KBM-7 (cell line): ENCODE measurements at places on chromosomes 6 and 20.

GRCh38 chr20:44017905-44018258, 103.2 kb downstream of the TOX2 start:
- DNase-seq = no peak

DNA sequence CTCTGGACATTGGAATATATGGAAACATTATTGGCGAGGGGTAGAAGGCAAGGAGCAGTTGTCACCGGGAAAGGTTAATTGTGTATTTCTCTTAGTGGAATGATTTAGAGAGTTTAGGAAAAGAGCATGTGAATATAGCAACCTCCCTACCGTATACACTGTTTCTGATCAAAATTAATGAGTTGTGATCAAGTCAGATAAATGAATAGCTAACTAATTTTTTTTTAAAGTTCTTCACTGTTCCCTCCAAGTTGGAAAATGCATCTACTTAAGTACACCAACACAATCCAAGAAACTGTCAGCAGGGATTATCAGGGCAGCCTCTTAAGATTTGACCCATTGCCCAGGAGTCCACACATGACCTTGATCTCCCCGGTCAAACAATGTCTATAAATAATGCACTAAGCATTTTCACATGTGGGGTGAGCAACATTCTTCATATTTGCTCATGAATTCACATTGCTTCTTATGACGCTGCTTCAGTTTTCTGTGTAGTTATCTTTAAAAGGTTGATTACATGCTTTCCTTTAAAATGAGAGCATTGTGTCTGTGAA, 680.8 kb upstream of the NRSN1 start:
- no peak for DNase-seq

- DNase-seq = no peak
These were observed 50.4 kb upstream of the TLDC2 start for GRCh38 chr20:36825385-36826104.

- DNase-seq = peak; percentile 88
These were observed 541.5 kb downstream of the CD83 start for GRCh38 chr6:14658886-14659561.

GRCh38 chr6:141598487-141598886, 534.2 kb upstream of the GJE1 start:
- DNase-seq = no peak

DNA sequence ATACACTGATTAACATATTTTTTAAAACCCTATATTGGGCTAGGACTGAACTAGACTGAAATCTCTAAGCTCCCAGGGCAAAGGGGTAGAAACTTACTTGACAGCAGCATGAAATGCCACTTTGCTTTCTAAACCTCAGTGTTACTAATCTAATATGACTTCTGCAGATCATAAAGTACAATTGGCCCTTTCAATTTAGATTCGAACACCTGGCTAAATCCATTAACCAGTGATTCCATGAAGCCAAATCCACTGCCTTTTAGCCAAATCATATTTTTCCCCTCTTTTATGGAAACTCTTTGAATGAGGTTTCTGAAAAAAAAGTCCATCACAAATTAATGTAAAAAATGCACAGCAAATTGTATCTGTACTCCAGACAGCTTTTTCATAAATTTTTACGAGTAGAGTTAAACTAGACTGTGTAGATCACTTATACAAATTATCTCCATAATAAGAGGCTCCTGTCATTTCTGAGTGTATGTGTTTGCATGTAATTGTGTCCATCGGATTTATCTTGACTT, 25.7 kb downstream of the EPHA7 start:
- no peak for DNase-seq

DNA sequence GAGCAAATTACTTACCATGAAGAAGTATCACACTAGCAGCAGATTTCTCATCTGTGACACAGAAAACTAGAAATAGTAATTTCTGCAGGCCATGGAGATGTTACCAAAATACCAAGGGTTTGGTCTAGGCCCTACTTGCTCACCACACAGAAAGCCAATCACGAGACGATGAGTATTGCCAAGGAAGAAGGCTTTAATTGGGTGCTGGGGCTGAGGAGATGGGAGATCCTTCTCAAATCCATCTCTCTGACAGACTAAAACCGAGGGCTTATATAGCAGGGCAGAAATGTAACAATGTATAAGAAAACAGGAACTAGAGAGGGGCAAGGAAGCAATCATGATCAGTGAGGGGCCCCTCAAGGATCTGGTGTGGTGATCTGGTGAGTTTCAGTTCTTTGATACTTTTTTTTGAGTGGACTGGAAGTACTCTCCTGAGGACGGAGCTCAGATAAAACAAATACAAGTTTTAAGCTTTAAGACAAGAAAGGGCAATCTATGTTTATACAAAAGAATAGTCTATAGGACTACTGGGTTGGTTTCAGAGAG, 40.9 kb downstream of the RNF182 start:
- peak; percentile 3 for DNase-seq

GRCh38 chr20:36548006-36548315, 6.6 kb downstream of the MYL9 start:
- no peak for DNase-seq

- peak; percentile 35 for DNase-seq
These were observed 9.0 kb upstream of the HDAC2 start for GRCh38 chr6:113979937-113980336.

- no peak for DNase-seq
These were observed 572.9 kb upstream of the NOX3 start for GRCh38 chr6:156028335-156029131.

DNA sequence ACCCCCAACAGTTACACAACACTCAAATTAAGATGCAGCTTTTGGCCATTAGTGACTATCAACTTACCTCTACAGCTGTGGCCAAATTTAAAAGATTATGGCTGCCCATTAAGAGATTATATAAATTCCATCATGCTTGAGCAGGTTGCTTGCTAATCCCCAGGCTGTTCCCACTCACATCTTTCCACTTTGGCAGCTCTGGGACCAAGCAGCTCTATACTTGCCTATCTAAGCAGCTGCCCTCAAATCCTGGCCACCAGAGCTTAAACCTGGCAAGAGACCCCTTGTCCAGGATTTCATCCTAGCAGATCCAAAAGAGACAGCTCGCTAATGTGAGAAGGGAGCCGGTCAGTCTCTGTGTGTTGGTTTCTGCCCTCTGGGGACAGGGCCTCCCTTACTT, 127.9 kb downstream of the SLC23A2 start:
- DNase-seq = no peak

DNA sequence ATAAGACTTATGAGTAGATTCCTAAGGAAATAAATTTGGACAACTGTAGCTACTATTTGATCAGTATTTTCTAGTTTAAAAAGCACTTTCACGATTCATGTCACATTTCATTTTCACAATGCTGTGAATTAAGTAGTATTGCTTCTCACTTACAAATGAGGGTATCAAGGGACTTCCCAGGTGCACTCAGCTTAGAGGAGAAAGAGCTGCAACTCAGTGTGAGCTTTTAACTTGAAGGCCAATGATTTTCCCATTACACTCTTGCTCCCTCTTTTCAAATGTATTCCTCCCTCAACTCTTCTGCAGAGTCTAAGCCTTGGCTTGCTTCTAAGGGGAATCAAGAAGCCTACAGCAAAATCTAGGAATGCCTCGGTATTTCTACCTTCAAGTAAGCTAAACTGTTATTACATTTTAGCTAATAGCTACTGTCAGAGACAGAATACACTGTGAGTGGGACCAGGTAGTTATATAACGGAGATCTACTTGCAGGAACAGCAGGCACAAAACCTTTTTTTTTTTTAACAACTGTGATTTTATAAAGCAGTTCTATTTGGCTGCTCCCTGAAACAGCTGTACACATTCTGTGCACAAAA, 339.0 kb downstream of the SYNE1 start:
- DNase-seq = no peak

DNA sequence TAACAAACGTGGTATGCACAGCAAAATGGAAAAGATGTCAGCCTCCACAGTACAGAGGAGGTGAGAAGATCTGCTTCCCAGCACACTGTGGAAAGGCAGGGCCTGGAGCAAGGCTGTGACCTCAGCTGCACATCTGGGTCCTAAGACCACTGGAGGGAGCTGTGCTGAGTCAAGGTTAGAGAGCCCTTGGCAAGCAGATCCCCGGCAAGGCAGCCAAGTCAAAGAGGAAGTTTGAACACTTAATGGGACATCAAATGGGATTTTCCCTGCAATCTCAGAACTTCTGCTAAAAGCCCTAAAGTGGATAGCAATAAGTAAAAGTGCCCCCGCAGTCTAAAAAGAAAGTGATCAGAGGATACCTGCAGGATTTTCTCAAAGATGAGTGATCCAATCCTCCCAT, 39.5 kb downstream of the UNC5CL start:
- peak; percentile 73 for DNase-seq

- DNase-seq = peak; percentile 85
These were observed 527 bp downstream of the FBXO30 start for GRCh38 chr6:145814035-145814500.

DNA sequence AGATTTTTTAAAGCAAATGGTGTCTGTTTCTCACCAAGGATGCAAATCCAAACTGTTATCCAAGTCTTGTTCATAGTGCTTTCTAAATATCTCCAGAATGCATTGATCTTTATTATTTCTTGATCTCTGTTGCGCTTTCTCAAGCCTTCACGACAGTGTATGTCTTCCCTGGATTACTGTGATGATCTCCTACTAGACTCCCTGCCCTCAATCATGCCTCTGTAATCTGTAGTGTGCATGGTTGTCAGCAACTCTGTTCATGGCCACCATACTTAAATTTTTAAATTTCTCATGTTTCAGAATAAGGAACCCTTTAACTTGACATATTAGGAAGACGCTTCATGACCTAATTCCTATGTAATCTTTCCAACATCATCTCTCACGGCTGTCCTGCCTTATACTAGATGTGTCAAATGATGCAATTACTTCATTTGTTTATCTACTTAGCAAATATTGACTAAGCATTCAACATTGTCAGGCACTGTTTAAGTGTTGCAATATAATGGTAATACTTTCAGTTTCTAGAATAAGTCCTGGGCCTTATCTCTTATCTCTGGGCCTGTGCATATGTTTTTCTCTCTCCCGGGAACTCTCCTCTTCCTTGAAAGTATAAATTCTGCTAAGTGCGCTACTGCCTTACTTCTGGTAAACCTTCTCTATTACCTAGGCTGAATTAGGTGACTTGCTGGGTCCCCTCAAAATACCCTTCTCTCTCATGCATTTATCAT, 25.6 kb upstream of the AHI1 start:
- no peak for DNase-seq

DNA sequence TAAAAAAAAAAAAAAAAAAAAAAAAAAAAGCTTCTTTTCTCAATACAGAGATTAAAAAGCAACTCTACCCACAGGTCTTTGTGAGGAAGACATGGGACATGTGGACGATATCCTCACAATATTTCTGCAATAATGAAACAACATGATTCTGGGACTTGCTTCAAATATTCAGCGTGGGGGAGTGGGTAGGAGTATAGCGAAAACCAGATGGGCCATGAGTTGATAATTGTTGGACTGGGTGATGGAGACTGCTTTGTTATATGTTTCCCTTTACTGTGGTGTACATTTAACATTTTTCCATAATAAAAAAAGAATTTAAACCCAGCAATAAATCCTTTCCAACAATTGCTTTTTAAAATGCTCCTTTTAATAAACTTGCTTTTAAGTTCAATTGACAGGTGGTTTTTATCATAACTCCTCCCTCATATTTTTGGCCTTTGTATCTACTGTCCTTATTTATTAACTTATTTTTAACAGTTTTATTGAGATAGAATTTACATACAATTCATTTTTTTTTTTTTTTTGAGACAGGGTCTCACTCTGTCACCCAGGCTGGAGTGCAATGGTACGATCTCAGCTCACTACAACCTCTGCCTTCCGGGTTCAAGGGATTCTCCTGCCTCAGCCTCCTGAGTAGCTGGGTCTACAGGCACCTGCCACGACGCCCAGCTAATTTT, 40.4 kb upstream of the ARFGEF2 start:
- DNase-seq = no peak

DNA sequence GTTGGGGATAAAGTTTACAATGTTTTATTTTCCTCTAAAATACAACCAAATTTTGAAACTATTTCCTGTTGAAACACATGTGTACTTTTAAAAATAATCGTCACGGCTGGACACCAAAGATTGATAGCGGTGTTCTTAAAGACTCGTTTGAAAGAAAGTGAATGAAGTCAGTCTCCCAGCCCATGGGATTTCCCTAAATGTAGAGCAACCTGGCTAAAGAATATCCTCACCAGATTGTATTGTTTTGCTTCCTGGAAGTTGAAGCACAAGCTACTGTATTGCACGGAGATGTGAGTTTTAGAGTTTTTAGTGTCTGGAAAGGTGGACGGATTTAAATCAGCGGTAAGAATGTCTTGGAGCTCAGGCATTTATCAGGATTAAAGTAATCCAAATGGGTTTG, 189.5 kb downstream of the THBS2 start:
- DNase-seq = no peak

GRCh38 chr6:33785778-33786177, 3.2 kb downstream of the LEMD2 start:
- no peak for DNase-seq

- no peak for DNase-seq
These were observed 104.9 kb downstream of the FOXO3 start for GRCh38 chr6:108665495-108666196.

DNA sequence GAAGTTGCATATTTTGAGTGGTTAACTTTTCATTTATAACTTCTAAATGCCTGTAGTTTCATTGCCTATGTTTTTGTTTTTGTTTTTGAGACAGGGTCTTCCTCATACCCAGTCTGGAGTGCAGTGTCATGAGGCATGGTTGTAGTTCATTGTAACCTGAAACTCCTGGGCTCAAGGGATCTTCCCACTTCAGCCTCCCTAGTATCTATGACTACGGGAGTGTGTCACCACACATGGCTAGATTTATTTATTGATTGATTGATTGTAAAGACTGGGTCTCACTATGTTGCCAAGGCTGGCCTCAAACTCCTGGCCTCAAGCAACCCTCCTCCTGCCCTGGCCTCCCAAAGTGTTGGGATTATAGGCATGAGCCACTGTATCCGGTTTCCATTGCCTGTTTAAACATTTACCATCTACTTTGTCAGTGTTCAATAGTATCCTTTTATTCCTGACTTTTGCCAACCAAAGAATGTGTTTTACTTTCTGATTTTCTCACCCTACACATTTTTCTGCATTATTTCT, 144.6 kb downstream of the CDKAL1 start:
- no peak for DNase-seq

- DNase-seq = no peak
These were observed 21.6 kb downstream of the SOBP start for GRCh38 chr6:107511511-107511993.

GRCh38 chr20:44083220-44083933, 103.6 kb downstream of the JPH2 start:
- no peak for DNase-seq

- no peak for DNase-seq
These were observed 489.7 kb downstream of the QKI start for GRCh38 chr6:163904186-163904585.

GRCh38 chr20:63737945-63738686, 1.5 kb upstream of the SLC2A4RG start:
- DNase-seq = no peak

DNA sequence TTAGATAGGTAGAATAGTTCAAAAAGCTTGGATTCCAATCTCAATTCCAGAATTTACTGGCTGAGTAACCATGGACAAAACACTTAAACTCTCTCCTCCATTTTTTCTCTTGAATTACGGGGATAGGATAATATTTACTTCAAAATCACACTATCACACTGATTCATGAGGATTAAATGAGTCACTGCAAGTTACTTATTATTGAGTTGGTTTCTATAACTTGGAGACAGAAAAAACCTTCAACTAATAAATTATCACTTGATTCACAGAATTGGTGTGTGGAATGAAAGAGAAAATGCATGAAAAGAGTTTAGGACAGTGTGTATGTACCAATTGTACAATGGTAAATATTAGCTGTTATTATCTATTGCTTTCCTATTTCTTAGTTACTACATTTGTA, 585.2 kb downstream of the PHF3 start:
- no peak for DNase-seq

- DNase-seq = no peak
These were observed 19.0 kb downstream of the ZNF133 start for GRCh38 chr20:18307301-18307700.

- DNase-seq = peak; percentile 65
These were observed 862 bp upstream of the SOBP start for GRCh38 chr6:107488875-107489635.
